HCEC 1CT (cell line): ENCODE measurements at places on chromosomes 5 and 9.
A peak's percentile ranks its signal among the peaks of the same experiment; 100 is the strongest.

- peak; percentile 57 for DNase-seq
Observed at GRCh38 chr5:151040211-151040747, 19.9 kb downstream of the GPX3 start.

GRCh38 chr5:68419637-68420452 lies 204.3 kb downstream of the PIK3R1 start:
- DNase-seq, result peak; percentile 67

DNA sequence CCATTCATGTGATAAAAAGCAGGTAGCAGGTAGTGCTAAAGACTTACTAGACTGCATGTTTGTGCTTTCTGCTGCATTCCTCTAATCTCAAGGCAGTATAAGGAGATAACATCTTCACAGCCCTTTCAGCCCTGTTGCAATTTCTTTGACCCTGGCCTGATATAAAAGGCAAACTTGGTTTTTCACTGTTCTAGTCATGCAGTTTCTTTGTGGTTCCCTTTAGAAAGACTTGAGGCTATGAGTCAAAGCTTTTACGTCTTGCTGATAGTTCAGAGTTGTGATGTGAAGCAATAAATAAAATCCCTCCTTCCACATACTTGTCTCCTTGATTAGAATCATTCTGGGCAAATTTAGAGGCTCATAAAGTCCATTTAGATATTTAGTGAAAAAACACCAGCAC lies 88.6 kb upstream of the CDKN2B start:
- DNase-seq, result peak; percentile 87

- no peak for DNase-seq
Observed at GRCh38 chr9:16542290-16542689, 328.2 kb downstream of the BNC2 start.

DNA sequence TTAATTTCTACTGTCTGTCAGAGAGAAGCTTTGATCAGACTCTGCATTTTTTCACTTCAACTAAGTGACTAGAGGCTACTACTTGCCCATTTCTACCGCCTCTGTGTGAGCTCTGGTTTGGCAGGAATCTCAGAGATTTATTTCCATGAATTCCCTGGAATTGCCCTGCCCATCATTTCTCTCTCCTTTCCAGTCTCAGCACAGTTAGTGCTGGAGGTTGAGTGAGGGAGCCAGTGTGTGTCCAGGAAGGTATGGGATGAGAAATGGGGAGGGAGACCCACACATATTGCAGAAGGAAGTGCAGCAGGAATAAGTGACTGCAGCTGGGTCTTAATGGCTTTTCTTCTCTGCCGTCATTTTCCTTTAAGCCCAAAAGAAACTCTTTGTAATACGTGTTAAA lies 443.1 kb upstream of the ZNF462 start:
- DNase-seq, result no peak

DNA sequence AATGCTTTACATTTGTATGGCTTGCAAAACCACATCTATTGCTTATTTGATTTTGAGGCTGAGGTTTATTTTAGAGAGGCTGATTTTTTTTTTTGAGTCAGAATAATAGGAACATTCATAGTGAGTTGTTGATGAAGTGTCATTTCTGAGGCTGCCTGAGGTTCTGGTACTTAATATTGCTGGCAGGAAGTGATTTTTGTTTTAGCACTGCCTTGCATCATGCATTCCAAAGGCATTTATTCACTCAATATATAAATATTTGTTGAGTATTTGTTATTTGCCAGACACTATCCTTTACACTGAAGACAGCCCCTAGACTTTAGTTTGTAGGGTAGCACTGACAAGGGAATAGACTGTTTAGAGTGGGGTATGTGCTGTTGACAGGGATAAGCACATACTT lies 2.7 kb downstream of the RNF20 start:
- peak; percentile 83 for DNase-seq
